ENCODE measurements at places on chromosomes 7 and 10. TPM values are rescaled to one million over a fixed set of nuclear protein-coding genes. Genes with fewer than 3 reads are reported as not detected.

The SPDYE1 gene
- total RNA-seq = 0.09 TPM

The NUDT13 gene
- 1.8 TPM for total RNA-seq

The GIMAP6 gene
- total RNA-seq = 2.2 TPM

The NUTM2E gene
- total RNA-seq = not detected

The CDK1 gene
- 1.7 TPM for total RNA-seq

The ARPC1B gene
- total RNA-seq = 70.4 TPM

The KIAA1217 gene
- total RNA-seq = 15.0 TPM

The GARIN1A gene
- 1.2 TPM for total RNA-seq

The TEX47 gene
- not detected for total RNA-seq

The SLC26A5 gene
- not detected for total RNA-seq

The KCND2 gene
- total RNA-seq = 1.2 TPM

The TRIM50 gene
- 27.0 TPM for total RNA-seq

The PIK3CG gene
- total RNA-seq = 2.9 TPM

The EPHA1 gene
- total RNA-seq = 8.2 TPM

The ZNF853 gene
- total RNA-seq = 3.6 TPM

The GLI3 gene
- total RNA-seq = 1.0 TPM

The NEUROD6 gene
- total RNA-seq = not detected

The IRF5 gene
- 4.5 TPM for total RNA-seq

The WDR86 gene
- total RNA-seq = 0.28 TPM

The GDF2 gene
- total RNA-seq = not detected

The PKD1L1 gene
- 0.14 TPM for total RNA-seq

The ZWINT gene
- total RNA-seq = 1.1 TPM

The NUP42 gene
- 15.4 TPM for total RNA-seq

The KAT6B gene
- 16.2 TPM for total RNA-seq

The HYAL4 gene
- not detected for total RNA-seq

The LIPN gene
- total RNA-seq = not detected

The C7orf33 gene
- not detected for total RNA-seq

The BICC1 gene
- 21.2 TPM for total RNA-seq

The IL6 gene
- 0.22 TPM for total RNA-seq

The BTAF1 gene
- total RNA-seq = 11.2 TPM

The SHH gene
- total RNA-seq = 0.29 TPM

The CALHM3 gene
- total RNA-seq = 0.18 TPM

Data from pancreas (tissue), 10 donors.